Stimulated activated CD4-positive, alpha-beta T cell treated with anti-CD3 and anti-CD28 coated beads, Interleukin-1b, Interleukin-23, amount 100 ng/mL, for 4 hours (primary cell): ENCODE measurements at places on chromosomes 7 and 10.

DNA sequence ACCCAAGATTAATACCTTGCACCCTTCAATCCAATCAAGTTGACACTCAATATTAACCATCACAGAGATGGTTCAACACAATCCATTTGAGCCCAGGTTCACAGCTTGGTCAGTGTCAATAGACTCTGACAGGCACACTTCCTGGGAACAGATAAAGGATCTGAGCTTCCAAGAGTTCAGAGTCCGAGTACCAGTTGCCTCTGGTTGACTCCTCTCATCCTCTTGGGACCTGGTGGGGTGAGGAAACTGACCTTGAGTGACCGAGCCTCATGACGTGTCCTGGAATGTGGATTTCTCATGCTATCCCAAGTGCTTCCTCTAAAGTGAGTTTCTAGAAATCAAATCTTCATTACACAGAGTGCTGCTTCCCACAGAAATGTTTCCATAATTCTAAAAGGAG lies 162.0 kb downstream of the CYP26A1 start:
- DNase-seq: no peak

DNA sequence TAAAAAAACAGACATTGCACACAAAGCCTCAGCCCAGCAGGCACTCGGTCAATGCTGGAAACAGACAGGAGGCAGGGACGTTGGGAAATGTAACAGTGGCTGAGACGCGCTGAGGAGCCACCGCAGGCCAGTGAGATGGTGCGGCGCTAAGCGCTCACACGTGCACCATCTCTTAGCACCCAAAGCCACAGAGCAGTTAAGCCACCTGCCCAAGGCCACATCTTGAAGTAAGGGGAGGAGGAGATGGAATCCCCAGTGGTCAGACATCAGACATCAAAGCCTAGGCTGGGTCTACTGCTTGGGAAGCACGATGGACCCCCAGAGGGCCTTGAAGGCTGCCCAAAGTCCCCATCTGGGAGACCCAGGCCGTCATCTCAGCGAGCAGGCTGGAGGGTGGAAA lies 15.6 kb downstream of the LAT2 start:
- no peak for DNase-seq

- no peak for DNase-seq
These were observed 23.5 kb downstream of the IMPDH1 start for GRCh38 chr7:128385988-128386925.

DNA sequence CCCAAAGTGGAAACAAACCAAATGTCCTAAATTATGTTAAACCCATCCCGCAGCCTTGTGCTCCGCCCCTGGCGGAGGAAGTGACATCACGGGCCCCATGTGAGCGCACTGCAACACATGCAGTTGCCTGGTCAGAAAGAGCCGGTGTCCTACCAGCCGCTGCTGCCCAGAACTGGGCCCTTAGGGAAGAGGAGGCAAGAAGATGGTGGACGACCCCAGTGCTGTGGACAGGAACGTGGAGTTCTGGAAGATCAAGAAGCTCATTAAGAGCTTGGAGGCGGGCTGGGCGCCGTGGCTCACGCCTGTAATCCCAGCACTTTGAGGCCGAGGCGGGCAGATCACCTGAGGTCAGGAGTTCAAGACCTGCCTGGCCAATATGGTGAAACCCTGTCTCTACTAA lies 18.0 kb downstream of the RHEB start:
- no peak for DNase-seq

- no peak for DNase-seq
These were observed 415.8 kb upstream of the MKI67 start for GRCh38 chr10:128541926-128542475.

DNA sequence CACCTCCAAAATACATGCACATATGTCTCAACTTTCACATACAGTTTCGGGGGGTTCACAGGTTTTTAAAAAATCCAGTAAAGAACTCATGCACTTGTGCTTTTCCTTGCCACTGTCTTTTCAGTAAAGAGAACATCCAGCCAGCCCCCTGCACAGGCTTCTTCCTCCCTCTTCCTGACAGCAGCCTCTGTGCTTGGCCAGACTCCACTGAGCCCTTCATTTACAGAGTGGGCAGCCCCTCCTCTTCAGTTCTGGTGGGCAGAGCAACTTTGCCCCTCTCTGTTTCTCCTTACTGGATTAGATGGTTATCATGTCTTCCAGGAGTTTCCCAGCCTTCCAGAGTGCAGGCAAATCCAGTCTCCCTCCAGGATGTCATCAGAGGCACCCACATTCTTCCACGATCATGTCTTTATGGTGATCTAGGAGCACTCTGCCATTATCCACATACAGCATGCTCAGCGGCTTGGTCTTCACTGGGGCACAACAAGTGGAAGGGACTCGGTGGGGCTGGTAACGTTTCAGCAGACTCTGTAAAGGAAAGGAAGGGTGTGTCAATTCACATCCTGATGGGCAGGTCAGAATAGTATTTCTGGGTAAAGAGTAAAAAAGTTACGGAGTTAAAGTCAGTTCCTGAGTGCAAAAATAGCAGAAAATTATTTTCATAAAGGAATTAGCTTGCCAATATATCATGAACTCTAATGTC lies 8.8 kb downstream of the NODAL start:
- no peak for DNase-seq

GRCh38 chr7:94289071-94289470 lies 105.6 kb upstream of the COL1A2 start:
- no peak for DNase-seq

GRCh38 chr7:110759069-110759468 lies 331.9 kb upstream of the LRRN3 start:
- no peak for DNase-seq

DNA sequence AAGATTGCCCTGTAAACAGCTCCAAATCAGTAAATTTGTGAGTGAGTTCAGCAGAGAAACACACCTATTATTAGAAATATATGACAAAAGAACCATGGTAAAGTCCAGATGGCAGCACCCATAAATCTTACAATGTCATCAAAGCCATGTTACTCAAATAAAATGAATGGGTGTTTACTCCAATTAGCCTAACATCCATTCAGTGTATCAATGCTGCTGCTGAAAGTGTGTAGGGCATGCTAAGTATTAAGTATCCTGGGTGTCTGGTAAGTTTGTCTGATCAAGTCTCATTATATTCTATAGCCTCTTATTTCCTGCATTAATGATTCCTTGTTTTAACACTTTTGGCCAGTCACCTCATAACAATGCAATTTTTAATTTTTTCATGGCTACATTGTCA lies 185.5 kb upstream of the STEAP4 start:
- no peak for DNase-seq

DNA sequence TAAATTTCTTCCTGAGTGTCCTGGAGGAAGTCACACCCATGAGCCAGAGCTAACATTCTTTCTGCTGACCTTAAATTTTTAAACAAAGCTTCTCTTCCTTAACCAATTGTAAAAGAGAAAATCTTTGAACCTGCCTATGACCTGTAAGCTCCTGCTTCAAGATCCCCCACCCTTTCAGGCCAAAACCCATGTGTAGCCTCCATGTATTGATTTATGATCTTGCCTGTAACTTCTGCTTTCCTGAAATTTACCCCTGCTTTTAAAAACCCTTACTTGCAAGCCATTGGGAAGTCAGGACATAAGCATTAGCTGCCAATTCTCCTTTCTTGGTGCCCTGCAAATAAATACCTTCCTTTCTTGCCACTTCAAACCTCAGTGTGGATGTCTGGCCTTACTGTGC lies 68.5 kb upstream of the HECTD2 start:
- DNase-seq: no peak

- DNase-seq: no peak
These were observed 777.4 kb downstream of the SORCS1 start for GRCh38 chr10:106387063-106387462.

GRCh38 chr7:22827563-22827962 lies 4.9 kb upstream of the TOMM7 start:
- DNase-seq: no peak

DNA sequence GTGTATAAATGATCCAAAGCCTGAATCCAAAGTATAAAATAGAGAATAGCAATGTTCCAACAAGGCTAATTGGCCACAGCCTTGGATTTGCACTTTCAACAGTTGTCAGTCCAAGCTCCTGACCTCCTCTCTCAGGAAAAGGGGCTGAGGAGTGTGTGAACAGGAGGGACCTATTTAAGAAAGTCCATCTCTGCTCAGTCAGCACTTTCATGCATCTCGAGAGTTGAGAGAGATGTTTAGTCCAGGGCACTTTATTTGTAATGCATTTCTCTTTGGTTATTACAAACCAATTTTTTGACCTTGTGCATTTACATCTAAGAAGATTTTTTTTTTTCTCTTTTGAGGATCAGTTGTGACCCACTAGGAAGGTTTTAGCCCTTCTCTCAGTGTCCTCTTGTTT lies 244.2 kb downstream of the CREB5 start:
- no peak for DNase-seq

- no peak for DNase-seq
These were observed 37.0 kb downstream of the PFKP start for GRCh38 chr10:3104251-3104918.

DNA sequence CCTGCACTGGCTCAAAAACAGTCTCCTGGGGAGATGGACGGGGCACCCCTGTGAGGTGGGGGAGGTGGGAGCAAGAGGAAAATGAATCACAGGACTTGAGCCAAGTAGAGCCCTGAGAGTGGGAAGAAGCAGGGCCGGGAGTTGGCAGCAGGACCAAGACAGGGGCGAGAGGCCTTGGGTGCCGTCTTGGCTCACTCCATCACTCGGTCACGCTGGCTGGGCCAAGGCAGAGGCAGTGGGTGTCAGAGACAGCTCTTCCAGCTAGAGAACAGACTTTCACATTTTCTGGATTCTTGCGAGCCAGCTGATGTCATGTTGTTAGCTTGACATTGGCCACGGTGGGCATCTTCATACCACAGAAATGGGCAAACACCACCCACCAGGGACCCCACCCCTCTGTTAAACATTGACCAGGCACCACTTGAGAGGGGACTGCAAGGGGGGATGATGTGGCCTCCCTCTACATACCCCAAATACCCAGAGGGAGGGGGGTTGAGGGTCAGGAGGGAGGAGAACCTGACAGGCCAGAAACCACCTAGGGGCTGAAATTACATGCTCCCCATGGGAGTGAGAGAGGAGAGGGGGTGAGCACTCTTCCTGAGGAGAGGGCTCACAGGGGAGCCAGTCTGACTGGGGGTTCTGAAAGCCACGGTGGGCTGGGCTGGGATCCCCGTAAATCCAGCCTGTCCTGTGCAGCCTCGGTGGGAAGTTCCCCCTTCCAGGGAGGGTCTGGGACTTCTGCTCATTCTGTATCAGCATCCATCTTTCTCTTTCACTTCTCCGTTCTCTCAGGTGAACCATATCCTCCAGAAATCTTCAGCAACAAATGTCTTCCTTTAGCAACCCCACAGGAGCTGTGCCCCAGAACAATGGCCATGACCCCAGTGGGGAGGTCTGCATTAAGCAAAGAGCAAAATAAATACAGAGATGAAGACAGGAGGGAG lies 19.6 kb downstream of the CAMK2B start:
- DNase-seq: no peak

DNA sequence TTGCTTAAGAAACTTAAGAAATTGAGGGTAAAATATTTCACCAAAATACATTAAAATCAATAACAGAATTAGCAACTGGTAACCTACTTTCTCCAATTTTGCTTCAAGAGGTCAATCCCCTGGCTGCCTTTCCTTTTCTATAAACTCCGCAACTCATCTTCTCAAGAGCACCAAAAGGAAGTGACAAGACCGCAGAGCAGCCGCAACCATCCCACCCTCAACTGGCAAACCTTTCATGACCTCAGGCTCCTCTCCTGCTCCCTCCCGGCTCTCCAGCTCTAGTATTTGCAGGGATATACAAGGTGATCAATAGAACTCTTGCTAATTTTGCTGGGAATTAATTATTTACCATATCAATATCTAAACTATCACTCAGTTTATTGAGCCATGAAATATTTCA lies 88.9 kb downstream of the ATE1 start:
- DNase-seq: no peak

- DNase-seq: peak; percentile 4
These were observed 1.0 kb downstream of the CHST15 start for GRCh38 chr10:124092250-124092859.

GRCh38 chr10:128972036-128972405 lies 495.0 kb upstream of the MGMT start:
- no peak for DNase-seq

DNA sequence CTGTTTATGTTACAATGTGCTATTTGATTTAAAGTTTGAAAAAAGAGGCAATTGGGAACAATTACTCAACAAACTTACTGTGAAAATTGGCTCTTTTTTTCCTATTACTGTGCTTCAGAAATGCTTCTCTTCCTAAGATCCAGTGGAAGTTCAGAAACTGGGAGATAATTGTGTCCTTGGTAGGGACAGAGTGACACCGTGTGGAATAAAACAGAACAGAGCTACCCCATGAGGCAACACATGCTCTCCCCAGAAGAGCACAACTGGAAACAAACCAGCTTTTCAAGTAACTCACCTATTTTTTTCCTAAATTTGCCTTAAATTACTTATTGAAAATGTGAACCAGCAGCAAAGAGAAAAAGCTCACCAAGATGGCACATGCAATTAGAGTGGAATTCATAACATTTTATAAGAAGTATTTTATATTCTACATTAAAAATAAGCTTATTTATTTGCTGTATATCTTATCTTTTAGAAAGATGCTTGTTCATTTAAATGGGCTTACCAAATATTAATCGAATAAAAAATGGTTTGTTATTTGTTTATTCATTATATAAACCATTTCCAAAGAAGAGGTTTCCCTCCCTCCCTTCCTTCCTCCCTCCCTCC lies 346.1 kb upstream of the ANKRD30A start:
- no peak for DNase-seq

DNA sequence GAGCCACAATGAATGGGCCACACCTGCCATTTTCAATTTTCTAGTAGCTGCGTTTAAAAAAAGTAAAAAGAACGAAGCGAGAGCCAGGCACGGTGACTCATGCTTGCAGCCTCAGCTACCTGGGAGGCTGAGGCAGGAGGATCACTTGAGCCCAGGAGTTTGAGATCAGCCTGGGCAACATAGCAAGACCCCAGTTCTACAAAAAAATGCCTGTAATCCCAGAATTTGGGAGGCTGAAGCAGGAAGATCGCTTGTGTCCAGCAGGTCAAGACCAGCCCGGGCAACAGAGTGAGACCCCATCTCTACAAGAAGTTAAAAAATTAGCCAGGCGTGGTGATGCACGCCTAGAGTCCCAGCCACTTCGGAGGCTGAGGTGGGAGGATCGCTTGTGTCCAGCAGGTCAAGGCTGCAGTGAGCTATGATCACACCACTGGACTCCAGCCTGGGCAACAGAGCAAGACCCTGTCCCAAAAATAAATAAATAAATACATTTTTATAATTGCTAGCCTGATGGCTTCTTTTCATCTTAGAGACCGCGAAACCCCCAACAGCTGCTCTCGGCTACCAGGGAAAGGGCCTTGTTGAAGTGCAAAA lies 32.1 kb downstream of the MICALL2 start:
- no peak for DNase-seq

DNA sequence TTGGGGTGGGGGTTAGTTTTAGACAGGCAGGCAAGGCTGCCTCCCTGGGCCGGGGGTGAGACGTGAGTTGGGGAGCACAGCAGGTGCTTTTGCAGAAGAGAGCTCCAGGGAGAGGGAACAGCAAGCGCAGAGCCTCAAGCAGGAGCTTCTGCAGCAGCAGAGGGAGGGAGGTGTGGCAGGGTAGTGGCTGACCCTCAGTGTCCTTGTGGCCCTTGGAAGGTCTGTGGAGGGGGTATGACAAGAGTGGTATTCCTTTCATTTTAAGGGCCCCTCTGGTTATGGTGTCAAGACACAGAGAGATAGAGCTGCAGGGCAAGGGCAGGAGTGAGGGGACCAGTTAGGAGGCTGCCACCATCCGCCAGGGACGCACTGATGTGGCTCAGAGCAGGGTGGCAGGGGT lies 138.9 kb downstream of the EBF3 start:
- DNase-seq: no peak
